ENCODE measurements at places on chromosomes 2 and 18.

DNA sequence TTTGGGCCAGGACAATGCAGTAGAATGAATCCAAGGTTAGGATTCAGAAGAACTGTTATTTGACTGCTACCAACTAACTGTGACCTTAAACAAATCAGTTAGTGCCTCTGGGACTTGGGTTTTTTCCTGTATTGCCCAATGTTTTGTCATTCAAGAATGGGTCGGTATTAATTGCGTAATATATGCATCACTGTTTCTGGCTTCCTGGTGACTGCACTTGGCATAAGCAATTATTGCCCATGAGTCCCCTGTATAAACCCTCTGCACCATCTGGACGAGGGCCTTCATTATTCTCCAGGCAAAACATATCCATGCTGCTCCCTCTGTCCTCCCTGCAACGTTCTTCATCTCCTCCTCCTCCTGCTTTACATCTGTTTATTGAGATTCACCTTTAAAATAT lies 255.8 kb upstream of the LRRTM1 start:
- DNase-seq = no peak

GRCh38 chr2:40436093-40436475 lies 15.8 kb downstream of the SLC8A1 start:
- DNase-seq = no peak

- DNase-seq = peak; percentile 48
These were observed 550 bp downstream of the RAB1A start for GRCh38 chr2:65129286-65129825.

DNA sequence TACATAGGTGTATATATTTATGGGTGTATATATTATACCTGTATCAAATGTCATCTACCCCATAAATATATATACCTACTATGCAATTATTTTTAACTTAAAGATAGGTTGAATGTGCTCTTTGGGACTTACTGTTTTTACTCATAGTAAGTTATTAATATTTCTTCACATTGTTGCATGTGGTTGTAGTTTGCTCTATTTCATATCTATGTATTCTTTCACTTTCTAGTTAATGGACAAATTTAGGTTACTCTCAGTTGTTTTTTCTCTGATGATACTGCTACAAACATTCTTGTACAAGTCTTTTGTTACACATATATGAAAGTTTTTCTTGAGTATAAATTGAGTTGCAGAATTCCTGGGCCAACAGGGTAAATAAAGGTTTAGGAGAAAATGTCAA lies 601.8 kb upstream of the ID2 start:
- no peak for DNase-seq

DNA sequence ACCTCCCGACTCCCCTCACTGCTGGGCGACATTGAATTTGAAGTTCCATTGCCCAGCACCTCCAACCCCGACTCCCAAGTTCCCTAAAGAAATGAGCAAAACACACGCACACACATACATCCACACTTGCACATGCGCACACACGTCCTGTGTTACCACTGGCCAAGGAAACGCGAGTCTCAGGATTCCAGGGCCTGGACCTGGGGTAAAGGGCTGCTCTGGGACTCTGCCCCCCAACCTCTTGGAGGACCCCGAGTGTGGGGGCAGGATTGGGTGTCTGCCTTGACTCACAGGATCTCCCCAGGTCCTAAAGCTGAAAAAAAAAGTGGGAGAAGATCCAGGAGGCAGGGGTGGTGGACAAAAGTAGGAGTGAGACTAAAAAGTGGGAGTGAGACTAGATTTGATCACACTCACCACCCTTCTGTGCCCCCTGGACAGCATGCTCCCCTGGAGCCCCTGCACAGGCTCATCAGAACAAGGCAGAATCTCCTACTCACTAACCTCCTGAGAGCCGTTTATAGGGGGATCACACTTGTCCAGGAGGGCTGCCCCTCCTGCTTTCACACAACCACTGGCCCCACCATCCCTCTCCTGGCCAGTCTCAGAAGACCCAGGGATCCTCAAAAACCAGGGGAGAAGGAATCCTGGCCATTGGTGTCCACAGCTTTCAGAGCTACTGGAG lies 202.2 kb downstream of the TNS1 start:
- DNase-seq = no peak

DNA sequence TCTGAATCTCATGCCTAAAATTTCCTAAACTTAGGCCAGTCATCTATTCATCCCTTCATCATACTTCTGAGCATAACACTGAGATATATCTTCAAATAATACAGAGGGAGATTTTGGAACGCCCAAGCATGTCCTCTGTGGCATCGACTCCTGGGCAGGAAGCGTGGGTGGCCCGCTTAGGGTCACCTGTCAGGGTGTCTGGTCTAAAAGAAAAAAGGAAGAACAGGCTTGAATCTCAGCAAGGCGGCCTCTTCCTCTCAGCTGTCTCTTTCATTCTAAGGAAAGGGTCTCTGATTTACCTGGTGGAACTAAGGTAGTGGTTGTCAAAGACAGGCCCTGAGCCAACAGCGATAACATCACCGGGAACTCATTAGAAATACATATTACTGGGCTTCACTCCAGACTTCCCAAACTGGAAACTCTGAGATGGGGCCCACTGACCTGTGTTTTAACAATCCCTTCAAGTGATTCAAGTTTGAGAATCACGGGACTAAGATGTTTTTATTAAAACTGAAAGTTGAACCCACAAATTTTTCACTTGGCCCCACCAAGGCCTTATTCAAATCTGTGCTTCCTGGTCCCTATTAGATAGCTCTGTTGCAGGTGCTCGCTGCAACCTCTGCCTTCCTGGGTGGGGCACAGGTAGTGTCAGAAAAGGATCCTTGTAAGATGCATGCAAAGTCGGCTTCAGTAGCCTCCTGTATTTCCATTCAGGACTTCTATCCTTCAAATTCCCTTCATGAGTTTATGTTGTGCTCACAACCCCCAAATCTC lies 162.3 kb upstream of the CCDC68 start:
- no peak for DNase-seq

GRCh38 chr18:50009773-50010335 lies 185.1 kb downstream of the MYO5B start:
- peak; percentile 63 for DNase-seq

DNA sequence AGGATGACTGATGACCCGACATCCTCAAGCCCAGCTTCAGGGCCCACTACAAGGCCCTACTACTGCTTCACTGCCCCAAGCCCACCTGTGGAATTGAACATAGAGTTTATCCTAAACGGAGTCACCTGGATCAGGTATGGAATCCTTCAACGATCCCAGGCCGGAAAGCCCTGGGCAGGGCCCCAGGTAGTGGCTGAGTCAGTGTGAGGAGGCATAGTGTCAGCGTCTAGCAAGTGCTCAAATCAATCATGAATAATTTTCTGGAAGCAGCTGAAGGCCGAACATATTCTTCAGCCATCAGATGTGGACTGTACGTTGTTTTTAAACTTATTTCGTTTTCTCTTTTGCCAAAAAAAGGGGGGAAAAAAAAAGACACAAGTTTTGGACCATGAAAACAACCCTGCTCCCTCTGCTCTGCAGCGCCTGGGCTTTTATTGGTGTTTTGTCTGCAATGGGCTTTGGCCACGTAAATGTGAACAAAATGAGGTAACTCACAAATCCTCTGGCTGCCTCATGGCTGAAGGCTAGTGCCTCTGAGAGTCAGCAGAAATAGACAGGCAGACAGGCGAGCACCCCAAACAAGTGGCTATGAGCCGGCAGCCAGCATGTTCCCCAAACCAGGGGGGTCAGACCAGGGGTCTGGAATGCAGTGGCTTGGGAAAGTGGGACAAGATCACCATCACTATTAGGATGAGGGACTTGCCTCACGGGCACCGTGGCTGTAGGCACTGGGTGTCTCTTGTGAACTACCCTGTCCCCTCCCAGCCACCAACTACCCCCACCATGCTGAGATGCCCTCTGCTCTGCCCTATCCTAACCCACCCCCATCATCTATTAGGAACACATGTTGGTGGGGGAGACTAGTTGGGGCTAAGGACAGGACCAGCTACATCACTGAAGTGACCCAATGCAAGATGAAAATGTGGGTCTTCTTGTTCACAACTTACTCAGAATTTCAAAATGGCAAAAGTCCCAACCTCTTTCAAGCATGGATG lies 51.4 kb downstream of the TTC32 start:
- no peak for DNase-seq

- DNase-seq = peak; percentile 87
These were observed 92.6 kb downstream of the CMPK2 start for GRCh38 chr2:6773007-6773693.

DNA sequence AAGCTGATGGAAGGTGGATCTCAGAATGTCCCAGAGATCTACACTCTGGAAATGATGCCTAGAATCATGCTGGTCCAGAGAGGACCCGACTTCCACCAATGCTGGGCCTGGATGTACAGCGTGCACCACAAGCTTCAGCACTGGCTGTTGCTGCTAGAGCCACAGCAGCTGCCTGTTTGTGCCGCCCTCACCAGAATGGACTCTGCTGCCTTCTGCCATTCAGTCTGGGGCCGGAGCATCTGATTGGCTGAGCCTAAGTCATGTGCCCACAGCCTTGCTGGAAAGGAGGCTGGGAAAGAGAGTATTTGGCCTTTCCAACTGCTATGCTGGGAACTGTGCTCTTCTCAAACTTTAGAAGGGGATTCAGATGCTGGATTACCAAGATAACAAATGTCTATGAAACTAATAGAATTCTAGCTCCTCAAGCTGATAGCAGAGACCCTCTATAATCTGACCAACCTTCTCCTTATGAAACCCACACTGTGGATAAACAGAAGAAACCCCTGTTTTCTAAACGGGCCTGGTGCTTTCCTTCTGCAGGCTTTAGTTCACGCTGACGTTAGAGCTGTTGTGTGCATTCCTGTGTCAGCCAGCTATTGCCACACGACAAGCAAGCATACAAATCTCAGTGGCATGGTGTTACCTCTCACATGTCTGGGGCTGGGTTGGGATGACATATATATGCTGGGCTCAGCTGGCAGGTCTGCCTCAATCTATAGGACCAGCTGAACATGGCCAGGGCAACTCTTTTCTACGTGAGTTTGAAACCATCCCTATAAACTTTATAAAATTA lies 4.1 kb upstream of the LOXHD1 start:
- no peak for DNase-seq
